SJSA1 (cell line): ENCODE measurements at places on chromosomes 12 and 14. TPM values are rescaled to one million over a fixed set of nuclear protein-coding genes. Genes with fewer than 3 reads are reported as not detected.

GRCh38 chr14:31326111-31326510 is 94.2 kb downstream of the HEATR5A start:
- peak; percentile 2 for DNase-seq

Gene NID2
- total RNA-seq: 63.9 and 65.3 TPM in 2 replicates

Gene ACSS3
- total RNA-seq: 0.28 and 1.3 TPM in 2 replicates

DNA sequence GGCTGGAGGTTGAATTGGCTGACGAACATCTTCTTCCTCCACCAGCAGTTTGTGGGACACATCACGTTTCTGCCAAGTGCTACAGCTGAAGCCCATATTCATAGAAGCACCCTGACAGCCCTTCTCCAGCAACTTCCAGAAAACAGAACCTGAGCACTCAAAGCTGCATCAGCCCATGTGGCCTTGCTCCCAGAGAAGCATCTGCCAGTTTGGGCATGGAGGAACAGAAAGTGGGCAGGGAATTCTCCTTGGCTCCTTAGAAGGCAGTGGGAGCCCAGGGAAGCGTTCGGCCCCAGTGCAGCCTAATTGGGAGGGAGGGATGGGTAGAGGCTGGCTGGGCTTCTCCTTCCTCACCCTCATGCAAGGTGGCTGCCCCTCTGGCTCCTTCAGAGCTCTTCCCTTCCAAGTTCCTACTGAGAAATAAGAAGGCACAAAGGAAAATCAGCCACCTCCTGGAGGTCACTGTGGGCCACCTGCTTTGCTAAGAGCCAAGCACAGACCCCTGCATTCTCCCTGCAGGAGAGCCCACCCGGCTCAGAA is 4.1 kb upstream of the NGB start:
- no peak for DNase-seq

GRCh38 chr12:105882404-105882803 is 256.4 kb downstream of the NUAK1 start:
- DNase-seq: no peak

Gene SLCO1C1
- total RNA-seq: 0.09 TPM in 1 of 2 replicates, not detected in the other

DNA sequence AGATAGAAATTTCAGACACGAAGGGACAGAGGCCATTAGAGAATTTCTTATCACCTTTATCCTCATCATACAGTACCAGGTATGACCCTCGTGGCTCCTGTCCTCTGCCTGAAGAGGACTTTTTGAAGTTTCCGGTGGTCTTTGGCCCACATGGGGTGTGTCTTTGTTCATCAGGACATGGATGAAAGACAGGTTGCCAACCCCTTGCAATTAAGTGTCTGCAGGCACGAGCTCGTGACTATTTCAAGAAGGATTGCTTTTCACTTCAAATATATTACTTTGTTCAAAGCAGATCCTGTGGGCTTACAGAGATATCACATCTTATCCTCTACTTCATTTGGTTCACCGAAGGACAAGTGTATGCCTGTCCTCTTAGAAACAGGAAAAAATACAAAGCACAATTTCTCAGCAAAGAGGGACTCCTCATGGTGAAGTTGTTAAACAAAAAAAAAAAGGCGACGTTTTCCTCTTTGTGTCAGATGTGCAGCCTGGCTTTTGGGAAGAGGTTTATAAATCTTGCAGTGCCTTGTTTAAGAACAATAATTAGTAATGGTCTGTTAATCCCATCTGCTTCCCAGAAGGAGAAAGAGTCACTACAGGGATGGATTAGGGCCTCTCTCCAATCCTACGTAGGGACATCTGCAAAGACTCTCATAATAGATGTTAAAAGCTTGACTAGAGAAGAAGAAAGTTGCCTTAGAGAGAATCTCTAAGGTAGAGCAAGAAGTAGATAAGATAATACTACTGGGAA is 13.5 kb upstream of the FAM234B start:
- no peak for DNase-seq

GRCh38 chr14:93749076-93749420 is 39.2 kb downstream of the PRIMA1 start:
- no peak for DNase-seq

GRCh38 chr14:90844321-90844720 is 28.1 kb upstream of the TTC7B start:
- DNase-seq: no peak

GRCh38 chr12:52285851-52286530 is 5.3 kb downstream of the KRT81 start:
- DNase-seq: no peak

DNA sequence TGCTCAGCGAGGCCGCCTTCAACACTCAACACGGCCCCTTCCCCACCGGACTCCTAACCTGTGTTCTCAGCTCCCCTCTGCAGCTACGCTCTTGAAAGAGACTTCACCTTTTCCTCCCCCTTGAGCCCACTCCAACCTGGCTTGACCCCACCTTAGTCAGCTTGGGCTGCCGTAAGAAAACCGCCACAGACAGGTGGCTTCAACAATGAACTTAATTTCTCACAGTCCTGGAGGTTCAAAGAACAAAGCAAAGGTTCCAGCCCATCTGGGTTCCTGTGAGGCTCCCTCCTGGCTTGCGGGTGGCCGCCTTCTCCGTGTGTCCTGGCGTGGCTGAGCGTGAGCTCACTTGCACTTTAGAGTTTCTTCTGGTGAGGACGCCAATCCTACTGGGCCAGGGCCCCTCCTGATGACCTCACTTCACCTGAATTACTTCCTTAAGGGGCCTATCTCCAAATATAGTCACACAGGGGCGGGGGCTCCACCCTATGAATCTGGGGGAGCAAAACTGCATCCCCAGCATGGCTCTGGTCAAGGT is 138.8 kb downstream of the CALM1 start:
- DNase-seq: no peak

Gene BDKRB1
- 0.34 and 10.3 TPM in 2 replicates for total RNA-seq

DNA sequence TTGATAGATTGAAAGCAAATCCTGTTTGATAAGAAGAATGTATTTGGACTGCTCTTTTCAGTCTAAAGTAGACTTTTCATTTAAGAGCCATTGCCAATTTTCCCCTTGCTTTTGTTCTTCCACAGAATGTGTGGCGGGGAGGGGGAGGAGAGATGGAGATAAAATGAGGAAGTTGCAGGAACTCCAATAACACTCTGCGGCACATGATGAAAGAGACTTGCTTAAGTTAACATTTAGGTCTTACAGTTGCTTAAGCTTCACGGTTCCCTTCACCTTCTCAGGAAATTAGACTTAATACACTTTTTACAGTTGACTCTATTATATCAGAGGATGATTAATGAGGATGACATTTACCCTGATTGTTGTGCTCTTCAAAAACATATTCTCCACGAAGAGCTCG is 537.3 kb downstream of the TMTC2 start:
- no peak for DNase-seq

DNA sequence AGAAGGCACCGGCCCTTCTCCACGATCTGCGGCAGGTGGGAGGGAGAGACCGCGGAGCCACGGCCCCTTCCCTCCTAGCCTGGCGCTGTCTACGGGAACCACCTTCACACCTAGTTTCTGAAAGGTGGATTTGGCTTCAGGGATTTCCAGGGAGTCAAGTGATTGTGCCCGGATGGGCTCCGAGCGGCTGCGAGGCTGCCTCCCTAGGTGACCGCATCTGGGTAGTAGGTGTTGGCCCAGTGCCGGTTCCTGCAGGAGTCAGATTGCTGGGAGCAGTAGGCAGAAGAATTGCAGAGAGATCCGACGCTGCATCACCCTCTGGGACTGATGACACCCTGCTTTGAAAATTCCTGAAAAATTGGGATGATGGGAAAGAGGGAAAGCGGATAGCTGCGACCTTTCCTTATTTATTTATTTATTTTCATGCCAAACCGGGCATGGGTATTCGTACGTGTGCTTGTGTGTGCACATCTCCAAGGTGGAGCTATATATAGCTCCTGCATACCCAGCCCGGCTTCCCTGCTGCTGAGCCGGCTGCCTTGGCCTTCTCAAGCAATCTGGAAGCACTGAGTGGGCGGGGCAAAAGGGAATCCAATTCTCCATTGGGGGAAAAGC is 1.1 kb downstream of the CNTN1 start:
- DNase-seq: no peak

- no peak for DNase-seq
Measured at GRCh38 chr12:65465766-65466547, 187.5 kb downstream of the MSRB3 start.

Gene PDE3A
- total RNA-seq: 0.13 TPM in 1 of 2 replicates, not detected in the other

DNA sequence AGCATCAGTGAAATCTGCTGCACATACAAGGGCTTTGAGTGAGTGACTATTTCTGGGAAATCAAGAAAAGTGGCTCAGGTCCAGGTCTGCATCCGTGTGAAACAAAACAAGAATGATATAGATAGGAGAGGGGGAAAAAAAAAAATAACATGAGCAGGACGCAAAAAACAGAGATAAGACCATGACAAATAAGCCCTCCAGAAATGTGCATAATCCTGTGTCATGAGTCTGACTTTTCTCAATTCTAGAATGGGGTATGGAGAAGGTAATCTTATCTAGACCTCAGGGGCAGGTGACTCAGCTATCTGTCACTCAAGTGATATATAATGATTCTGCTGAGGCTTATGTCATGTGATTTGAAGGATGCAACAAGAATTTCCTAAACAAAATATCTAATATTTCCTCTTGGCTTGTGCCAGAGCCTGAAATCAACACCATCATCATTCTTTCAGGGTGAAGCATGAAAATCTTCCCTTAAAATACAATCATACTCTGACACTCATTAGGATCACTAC is 250.0 kb downstream of the PHLDA1 start:
- DNase-seq: peak; percentile 14

Gene OR4Q2
- total RNA-seq: not detected in 2 replicates

Gene GLT1D1
- total RNA-seq: not detected in 2 replicates

DNA sequence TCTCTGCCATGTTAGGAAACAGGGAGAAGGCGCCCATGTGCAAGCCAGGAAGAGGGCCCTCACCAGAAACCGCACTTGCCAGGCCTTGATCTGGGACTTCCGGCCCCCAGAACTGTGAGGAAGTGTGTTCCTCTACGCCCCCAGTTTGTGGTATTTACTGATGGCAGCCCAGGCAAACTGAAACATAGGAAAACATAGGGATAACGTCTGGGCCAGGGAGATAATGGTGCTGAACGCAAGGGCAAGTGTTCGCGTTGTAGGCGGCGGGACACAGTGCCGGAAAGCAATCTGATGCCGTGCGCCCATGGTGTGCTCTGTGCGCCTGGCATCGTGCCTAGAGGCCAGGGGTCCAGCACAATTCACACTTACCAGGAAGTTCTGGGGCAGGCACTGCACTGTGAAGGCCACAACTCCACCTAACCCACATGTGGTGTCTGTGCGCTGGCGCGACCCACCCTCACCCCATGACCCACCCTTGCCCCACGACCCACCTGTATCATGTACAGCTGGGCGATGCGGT is 53.6 kb downstream of the ARL6IP4 start:
- no peak for DNase-seq

DNA sequence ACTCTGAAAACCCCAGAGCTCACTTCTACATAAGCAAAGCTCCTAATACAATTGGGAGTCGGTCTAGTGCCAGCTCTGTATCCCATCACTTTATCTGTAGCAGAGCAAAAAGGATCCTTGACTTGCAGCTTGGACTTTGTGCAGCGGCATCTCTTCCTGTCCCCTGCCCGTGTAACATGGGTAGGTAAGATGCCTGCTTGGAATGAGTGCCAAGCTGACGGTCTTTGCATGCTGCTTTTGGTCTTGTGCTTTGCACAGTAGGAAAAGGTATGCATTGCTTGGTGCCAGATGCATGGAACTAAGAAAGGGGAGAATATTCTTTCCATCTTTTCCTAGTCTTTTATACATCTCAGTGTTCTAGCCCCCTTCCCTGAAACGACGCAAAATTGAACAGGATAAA is 6.9 kb upstream of the PLEKHH1 start:
- DNase-seq: no peak

DNA sequence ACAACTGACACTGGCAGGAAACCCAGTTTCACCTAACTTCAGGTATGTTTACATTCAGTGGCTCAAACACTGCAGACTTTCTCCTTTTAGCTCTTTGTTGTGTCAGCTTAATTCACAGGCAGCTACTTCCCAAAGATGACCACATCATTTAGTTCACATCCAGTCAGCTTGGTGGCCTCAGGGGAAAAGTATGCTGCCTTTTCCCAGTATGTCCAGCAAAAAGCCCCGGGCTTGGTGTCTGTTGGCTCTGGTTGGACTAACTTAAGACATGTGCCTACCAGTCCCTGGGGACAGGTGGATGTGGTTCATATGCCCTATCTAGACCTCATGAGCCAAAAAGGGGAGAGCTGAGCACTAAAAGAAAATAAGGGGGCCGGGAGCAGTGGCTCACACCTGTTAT is 56.4 kb downstream of the GOLGA5 start:
- no peak for DNase-seq

Gene ERP29
- total RNA-seq: 32.5 and 47.2 TPM in 2 replicates

DNA sequence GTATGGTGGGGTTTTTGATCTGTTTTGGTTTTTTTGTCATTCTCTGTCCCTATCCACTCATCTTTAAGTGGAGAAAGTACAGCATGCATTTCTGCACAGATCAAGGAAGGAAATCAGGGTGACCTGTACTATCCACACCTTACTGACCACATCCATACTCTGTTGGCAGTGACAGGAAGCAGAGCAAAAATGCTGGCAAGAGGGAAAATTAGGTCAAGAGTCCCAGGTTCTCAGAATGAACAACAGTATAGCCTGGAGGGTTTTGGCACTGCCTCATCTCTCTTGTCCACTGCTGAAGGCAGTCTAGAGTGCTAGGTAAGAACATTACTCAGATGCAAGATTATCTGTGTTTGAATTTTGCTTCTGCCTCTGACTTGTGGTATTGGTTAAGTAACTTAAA is 70.7 kb downstream of the TAOK3 start:
- DNase-seq: no peak

GRCh38 chr12:57899010-57899662 is 42.2 kb upstream of the ATP23 start:
- peak; percentile 95 for DNase-seq

- no peak for DNase-seq
Measured at GRCh38 chr12:49298160-49298559, 3.2 kb downstream of the PRPH start.

Gene TEX52
- total RNA-seq: not detected in 2 replicates

Gene TEDC1
- 22.1 and 38.8 TPM in 2 replicates for total RNA-seq

- DNase-seq: peak; percentile 72
Measured at GRCh38 chr12:106074706-106075392, 63.9 kb downstream of the NUAK1 start.

Gene MUCL1
- total RNA-seq: not detected in 2 replicates

DNA sequence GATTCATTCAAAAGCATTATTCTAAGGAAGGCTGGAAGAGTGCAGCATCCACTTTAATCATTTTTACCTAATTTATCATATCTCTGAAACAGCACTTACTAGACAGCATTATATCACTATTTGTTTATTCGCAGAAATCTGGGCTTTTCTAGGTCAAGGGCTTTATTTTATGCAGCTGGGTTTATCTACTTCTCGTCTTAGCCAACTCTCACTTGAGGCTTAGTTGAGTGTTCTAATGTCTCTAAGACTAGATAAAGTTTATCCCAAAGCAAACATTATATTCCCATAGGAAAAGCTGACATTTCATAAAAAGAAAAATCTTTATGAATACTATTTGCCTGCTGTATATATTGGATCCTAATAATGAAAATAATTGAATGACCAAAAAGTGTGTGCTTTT is 720.8 kb upstream of the FLRT2 start:
- no peak for DNase-seq

- peak; percentile 73 for DNase-seq
Measured at GRCh38 chr12:2583091-2583497, 211.7 kb upstream of the FKBP4 start.

Gene HIP1R
- total RNA-seq: 14.7 and 21.7 TPM in 2 replicates

Gene SERPINA3
- 0.13 and 0.95 TPM in 2 replicates for total RNA-seq

Gene FSCB
- not detected in 2 replicates for total RNA-seq

Gene ALDH2
- 24.2 and 27.9 TPM in 2 replicates for total RNA-seq

- no peak for DNase-seq
Measured at GRCh38 chr12:3935078-3935477, 61.9 kb upstream of the PARP11 start.

Gene SLC25A21
- total RNA-seq: 1.2 and 2.6 TPM in 2 replicates

Gene ABCC9
- 0.63 and 1.4 TPM in 2 replicates for total RNA-seq

Gene OASL
- total RNA-seq: not detected in 2 replicates

Gene LDHB
- 805 and 1,116 TPM in 2 replicates for total RNA-seq
